Activated CD4-positive, alpha-beta T cell treated with anti-CD3 and anti-CD28 coated beads for 36 hours (primary cell): ENCODE measurements at places on chromosomes 3 and 15.

DNA sequence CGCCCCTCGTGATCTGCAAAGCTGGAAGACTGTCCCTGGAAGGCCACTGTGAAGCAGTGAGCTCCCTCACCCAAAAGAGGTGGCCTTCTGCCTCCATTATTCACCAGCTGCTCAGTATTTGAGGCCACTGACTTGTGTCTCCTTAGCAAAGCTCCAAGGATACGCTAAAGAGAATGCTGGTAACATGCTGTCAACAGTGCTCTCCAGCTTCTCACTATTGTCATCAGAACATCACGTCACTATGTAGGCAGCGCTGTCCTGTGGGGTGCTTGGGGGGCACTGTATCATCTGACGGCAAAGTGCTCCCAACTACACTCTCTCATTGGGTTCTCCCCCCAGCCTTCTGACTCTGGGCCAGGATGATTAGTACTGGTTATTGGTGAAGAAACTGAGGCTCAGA, 14.3 kb downstream of the ITIH4 start:
- DNase-seq = no peak

GRCh38 chr15:84034578-84035398, 200.8 kb upstream of the GOLGA6L4 start:
- DNase-seq = peak; percentile 11

DNA sequence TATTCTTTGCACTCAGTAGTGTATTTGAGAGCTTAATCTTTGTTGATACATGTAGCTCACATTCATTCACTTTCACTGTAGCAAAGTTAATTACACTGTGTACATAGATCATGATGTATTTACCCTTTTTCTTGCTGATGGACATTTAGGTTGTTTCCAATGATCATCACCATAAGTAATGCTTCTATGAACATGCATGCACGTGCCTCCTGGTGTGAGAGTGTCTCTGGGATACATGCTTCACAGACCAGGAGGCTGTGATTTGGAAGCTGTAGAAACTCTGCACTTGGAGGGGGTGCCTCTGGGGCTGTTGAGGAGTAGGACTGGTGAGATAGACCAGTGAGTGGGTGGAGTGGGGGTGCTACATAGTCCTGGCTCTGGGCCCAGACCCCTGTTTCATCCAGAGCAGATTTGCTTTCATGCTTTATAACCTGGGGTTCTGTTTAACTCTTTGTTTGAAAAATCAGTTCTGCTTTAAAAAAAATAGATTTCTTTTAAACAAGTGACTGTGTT, 18.2 kb upstream of the SMAD3 start:
- no peak for DNase-seq

GRCh38 chr3:50587373-50587772, 18.1 kb downstream of the HEMK1 start:
- DNase-seq = peak; percentile 24

DNA sequence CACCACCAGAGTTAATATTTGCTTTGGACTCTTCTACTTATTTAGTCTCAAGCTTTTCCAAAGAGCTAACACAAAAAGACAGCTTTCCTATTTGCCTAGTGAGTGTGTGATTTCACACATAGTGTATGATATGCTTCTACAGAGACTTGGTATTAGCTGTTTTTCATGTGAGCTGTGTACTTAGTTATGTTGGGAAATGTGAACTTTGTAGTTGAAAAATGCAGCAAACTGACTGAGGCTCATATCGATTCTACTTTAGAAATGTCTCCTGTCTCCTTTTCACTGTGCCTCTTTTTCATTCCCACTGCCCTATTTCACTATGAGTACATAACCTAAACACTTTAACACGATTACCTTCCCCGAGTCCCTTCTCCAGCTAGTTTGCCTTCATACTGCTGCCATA, 136.5 kb downstream of the ALCAM start:
- no peak for DNase-seq

GRCh38 chr3:4849136-4849535, 130.1 kb upstream of the BHLHE40 start:
- DNase-seq = no peak

GRCh38 chr3:53721187-53722119, 124.8 kb downstream of the CHDH start:
- no peak for DNase-seq

- no peak for DNase-seq
Observed at GRCh38 chr3:149723781-149724180, 28.5 kb downstream of the COMMD2 start.

DNA sequence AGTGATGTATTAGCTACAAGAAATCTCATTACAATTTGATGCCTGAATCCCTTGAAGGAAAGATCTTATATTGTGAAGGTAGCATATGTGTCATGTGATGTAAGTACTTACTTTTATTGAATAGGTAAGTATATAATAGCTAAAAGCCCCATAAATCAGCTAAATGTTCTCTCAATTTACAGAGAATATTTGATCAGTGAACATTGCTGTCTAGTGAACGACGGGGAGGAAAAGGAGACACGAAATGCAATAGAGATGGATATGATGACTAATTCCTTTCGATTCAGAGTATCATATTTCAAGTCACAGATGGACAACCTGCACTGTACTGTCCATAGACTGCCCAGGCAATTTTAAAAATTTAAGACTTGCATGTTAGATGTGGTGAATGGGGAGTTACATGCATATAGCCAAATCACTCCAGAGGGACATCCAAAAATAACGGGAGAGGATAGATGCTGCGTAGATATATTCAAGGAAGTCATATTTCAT, 462.1 kb upstream of the CDIN1 start:
- no peak for DNase-seq

- peak; percentile 22 for DNase-seq
Observed at GRCh38 chr3:161305095-161305991, 66.0 kb downstream of the SPTSSB start.

GRCh38 chr15:27899583-27900285, 199.4 kb downstream of the OCA2 start:
- no peak for DNase-seq

DNA sequence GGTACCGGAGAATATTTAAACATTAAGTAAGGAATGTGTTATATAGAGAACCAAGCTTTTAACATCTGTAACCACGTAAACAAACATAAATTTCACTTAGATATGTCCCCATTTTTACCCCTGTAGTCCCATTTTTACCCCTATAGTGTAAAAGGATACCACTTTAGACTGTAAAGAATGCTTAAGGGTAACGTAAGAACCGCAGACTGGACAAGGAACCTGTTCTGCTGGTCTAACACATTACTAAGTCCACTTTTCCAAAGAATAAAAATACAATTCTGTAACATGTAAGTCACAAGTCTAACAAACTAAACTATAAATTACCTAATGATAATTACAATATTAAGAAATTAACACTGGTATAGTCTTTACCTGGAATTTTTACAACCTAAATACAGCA, 2.9 kb downstream of the SLC12A6 start:
- DNase-seq = no peak

GRCh38 chr3:39015418-39015817, 36.3 kb downstream of the SCN11A start:
- DNase-seq = no peak

DNA sequence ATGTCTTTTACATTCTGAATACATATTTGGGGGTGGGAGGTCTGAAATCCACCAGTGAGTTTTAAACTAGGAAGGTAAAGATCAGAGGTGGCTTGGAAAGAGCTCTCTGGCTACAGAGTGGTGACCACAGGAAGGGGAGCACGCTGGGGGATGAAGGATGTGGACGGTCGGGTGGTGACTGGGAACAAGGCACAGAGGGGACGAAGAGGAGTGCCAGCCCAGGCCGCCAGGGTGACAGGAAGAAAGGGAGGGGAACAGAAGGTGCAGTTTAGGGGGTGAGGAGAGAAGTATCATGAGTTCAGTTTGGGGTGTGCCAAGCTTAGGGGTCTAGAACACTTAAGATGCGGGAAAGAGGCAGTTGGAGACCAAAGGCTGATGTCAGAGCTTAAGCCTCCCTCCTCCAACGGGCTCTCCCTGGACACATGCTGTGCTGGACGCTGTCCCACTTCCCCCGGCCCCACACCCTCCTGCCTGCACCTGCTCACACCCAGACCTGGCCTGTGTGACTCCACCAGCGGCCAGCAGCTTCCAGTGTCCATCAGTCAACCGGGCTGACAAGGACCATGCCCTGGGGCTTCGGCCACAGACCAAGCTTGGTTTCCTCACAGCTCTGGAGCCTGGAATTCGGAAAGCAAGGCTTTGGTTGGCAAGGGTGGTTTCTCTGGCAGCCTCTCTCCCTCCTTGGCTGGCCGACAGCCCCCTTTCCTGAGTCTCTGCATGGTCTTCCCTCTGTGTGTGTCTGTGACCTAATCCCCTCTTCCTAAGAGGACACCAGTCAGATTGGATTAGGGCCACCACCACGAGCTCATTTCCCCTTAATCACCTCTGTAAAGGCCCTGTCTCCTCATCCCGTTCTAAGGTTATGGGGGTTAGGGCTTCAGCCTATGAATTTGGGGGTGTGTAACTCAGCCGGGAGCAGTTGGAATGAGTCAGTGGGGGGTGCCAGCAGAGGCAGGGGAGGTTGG, 120.4 kb upstream of the IQSEC1 start:
- no peak for DNase-seq

DNA sequence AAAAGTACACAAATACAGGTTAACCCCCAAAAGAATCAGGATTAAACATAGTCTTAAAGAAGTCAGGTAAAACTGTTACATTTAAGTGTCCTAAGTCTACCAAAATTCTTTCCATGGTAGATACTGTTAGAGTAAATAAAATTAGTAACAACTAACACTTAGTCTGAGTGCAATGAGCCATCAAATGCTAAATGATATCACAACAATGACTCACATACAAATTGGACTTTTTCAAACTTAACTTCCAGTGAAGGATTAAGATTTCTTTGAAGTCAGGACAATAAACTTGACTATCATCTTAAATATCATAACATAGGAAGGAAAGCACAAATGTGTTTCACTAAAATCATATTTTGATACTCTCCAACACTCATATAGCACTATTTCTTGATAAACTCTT, 43.9 kb downstream of the ZNF148 start:
- DNase-seq = no peak

DNA sequence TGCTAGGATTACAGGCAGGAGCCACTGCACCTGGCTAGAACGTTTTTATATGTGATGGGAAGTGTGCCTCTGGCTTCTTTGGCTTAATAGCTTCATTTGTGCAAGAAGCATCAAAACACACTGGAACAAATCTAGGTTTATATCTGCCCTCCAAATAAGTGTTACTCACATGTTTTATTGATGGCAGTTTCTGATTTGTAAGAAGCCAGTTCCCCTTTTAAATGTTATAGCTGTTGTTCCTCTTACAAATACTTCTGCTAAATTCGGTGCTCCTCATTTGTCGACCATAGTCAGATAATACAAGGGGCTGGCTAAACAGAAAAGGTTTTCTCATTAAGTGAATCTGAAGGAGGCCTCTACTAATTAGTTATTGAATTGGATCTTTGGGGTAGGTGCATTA, 307.1 kb upstream of the SEMA6D start:
- DNase-seq = no peak

GRCh38 chr3:129449279-129450115, 9.5 kb downstream of the IFT122 start:
- no peak for DNase-seq

DNA sequence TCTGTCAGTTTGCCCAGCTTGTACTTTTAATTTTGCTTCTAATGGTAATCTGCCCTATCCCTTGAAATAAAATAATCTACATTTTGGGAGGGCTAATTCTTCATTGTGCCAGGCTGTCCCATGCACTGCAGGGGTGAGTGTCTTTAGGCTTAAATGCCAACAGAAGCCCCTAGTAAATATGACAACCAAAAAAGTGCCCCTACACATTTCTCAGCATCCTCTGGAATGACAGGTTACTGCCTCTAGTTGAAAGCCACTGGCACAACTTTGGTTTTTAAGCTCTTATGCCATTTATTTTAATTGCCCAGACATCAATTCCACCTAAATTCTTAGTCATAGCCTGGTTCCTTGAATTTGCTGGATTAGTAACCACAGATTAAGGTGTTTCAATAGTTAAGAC, 3.4 kb downstream of the EPM2AIP1 start:
- DNase-seq = no peak

- DNase-seq = no peak
Observed at GRCh38 chr15:65926899-65927298, 57.6 kb downstream of the RAB11A start.

GRCh38 chr15:77944002-77944867, 133.3 kb downstream of the TBC1D2B start:
- peak; percentile 58 for DNase-seq

GRCh38 chr3:10011631-10012030, 14.6 kb upstream of the FANCD2 start:
- DNase-seq = no peak

DNA sequence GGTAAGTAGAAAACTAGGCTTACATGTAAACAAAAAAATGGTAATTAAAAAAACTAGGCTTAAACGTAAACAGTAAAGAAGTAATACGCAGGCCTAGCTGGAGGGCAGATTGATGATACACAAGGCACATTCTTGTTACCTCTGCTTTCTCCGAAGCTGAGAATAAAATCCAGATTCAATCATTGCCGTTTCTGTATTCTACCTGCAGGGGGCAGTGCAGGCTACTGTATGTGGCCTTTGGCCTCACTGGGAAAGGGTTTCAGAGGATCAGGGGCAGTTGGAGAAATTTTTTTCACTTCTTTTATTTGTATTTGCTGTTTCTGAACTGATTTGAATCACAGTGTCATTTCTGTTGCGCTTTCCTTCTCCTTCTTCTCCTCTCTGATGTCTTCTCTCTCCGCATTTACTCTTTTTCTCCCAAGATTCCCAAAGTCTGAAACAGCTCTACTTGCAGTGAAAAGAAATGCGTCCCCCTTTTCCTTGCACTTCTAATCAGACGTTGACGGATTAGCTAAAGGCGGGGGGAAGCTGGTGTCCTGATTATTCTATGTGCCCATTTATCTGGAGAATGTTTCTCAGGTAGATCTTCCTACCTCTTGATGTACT, 67.1 kb upstream of the MCTP2 start:
- peak; percentile 75 for DNase-seq

- DNase-seq = no peak
Observed at GRCh38 chr3:80159990-80160506, 392.2 kb upstream of the ROBO1 start.

- no peak for DNase-seq
Observed at GRCh38 chr3:150256318-150256717, 151.8 kb upstream of the TSC22D2 start.

GRCh38 chr15:26660241-26660640, 112.6 kb downstream of the GABRB3 start:
- DNase-seq = no peak

GRCh38 chr3:192435241-192435640, 292.1 kb downstream of the FGF12 start:
- no peak for DNase-seq

DNA sequence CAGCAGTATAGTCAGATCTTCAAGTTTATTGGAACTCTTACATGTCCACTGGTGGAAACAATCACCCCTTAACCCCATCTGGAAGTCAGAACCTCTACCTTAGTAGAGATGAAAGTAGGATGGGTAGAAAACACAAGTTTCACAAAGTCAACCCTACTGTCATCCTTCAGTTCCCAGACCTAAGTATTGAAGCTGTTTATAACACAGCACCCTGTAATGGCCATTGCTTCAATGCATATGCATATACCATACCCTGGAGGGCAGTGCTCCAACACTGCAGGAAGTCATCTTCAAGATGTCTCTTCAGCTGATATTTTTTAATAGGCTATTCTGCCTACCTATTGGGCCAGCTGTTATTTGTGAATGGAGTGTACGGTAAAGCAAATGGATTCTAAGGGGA, 241.3 kb downstream of the UBE2E2 start:
- no peak for DNase-seq
